ENCODE measurements at places on chromosomes 7 and 10. TPM values are rescaled to one million over a fixed set of nuclear protein-coding genes. Genes with fewer than 3 reads are reported as not detected.

GRCh38 chr10:100151723-100152300 is 34.0 kb downstream of the ERLIN1 start:
- H3K36me3 ChIP-seq, result no peaks in the 10 kb centered on the region
- H3K27ac ChIP-seq, result no peak overlapping the region
- H3K4me3 ChIP-seq, result no peak overlapping the region
- H3K27me3 ChIP-seq, result no peaks in the 10 kb centered on the region
- peaks cover 12% of the 10 kb centered on the region for H3K4me1 ChIP-seq

DNA sequence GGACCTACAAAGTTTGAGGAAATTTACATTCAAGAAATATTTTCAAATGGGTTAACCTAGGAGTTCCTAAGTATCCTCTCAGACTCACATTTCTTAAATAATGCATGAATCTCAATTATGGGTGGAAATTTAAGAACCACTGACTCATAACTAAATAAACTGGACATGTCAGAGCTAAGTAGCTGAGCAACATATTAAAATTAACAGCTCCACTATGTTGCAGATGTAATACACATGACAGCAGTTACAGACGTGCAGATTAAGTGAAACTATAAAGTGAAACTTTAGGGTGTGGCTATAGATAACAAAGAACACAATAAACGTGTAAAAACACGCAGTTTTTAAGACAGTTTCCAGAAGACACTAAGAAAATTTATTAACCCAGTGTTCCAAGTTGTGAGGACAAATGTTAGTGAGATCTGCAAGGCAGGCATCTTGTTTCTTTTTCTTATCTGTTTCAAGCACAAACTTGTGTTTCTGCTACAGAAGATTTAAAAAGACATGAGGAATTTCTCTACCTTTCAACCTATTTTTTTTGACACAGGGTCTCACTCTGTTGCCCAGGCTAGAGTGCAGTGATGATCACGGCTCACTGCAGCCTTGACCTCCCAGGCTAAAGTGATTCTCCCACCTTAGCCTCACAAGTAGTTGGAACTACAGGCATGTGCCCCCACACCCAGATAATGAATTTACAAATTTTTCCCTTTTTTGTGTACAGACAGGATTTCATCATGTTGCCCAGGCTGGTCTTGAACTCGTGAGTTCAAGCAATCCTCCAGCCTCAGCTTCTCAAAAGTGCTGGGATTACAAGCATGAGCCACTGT is 25.3 kb downstream of the DNMBP start:
- no peak overlapping the region for H3K4me3 ChIP-seq
- H3K36me3 ChIP-seq, result no peaks in the 10 kb centered on the region
- no peak for DNase-seq
- H3K27me3 ChIP-seq, result no peaks in the 10 kb centered on the region
- 0 out of 2 replicates have a peak overlapping the region, but pooled peaks have one; percentile 16 for H3K27ac ChIP-seq

DNA sequence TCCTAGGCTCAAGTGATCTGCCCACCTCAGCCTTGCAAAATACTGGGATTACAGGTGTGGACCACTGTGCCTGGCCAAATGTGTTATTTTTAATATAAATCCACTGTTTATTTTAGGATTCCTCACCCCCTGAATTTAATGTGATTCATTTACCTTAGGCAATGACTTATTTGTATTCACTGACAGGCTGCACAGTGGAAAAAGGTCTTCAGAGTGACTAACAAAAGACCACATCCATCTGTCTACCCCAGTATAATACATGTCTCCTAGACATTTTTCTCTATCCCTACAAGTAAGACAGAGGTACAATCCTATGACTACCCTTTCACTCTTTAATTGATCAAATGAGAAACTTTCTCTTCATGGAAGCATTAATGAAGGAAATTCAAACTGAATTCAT is 230.2 kb downstream of the AHR start:
- no peaks in the 10 kb centered on the region for H3K27me3 ChIP-seq
- no peak overlapping the region for H3K27ac ChIP-seq
- no peaks in the 10 kb centered on the region for H3K36me3 ChIP-seq

GRCh38 chr10:22308390-22308789 is 7.8 kb upstream of the COMMD3 start:
- 0 out of 2 replicates have a peak overlapping the region, but pooled peaks have one; percentile 10 for H3K27ac ChIP-seq
- H3K4me1 ChIP-seq, result no peaks in the 10 kb centered on the region
- no peak overlapping the region for H3K4me3 ChIP-seq

GRCh38 chr10:104333032-104333727 is 5.1 kb downstream of the ITPRIP start:
- H3K27ac ChIP-seq, result peak overlapping the region; percentile 95
- H3K4me1 ChIP-seq, result peaks cover 84% of the 10 kb centered on the region
- DNase-seq, result no peak
- no peaks in the 10 kb centered on the region for H3K27me3 ChIP-seq

DNA sequence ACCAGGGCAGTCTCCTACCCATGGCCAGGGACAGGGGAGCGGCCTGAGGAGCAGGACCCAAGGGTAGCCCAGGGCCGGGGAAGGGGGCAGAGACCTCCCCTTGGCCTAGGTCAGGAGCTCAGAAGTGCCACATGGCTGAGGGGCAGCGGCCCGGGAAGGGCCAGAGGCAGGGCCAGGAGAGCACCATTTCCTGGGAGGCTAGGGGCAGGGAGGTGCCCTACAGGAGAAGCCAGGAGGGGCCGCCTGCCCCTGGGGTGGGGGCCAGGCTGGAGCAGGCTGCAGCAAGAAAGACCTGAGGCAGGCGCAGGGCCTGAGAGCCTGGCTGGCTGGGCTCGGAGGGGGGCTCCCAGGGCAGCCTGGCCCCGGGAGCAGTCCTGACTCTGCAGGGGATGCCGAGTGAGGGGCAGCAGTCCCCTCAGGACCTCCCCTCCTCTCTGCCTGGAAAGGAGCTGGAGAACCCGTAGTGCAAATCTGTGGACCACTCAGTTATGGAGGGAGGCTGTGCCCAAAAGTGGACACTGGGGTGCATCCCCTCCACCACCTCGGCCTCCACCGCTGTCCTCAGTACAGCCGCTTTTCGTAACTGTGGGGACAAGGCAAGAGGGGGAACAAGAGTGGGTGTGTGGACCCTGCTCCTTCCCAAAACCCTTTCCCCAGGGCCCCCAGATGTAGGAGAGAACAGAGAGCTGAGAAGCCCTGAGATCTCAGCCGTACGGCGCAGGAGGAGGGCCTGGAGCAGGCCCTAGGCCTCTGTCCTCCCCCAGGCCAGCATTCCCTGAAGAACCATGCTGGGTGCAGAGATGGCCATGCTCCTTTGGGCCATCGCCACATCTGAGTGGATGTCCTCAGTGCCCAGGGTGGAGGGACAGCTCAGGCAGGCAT is 17.1 kb downstream of the IMPDH1 start:
- peaks cover 17% of the 10 kb centered on the region for H3K4me1 ChIP-seq
- no peak overlapping the region for H3K4me3 ChIP-seq

DNA sequence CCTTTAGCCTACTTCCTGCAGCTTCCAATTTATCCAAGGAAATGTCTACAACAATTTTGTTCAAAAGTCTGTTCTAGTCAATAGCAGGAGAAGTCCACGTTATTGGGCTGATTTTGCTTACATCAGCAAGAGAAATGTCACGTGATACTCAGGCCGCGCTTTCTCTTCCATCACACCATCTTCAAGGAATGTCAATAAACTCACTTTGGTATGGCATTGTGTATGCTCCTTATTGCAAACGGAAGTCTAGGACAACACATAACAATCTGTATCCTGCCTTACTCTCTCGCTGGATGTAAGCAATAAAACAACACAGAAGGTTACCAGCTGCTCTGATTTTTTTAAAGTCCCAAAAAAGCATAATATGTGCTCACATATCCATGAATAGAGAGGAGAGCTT is 17.1 kb upstream of the STK17A start:
- no peak for DNase-seq
- H3K4me1 ChIP-seq, result no peaks in the 10 kb centered on the region
- no peak overlapping the region for H3K27ac ChIP-seq

Gene DLX5
- not detected for total RNA-seq

Gene SH2D4B
- 0.24 TPM for total RNA-seq

Gene SPDYE11
- total RNA-seq, result not detected

Gene PPP1R17
- total RNA-seq, result not detected

Measured in PC-9 (cell line).